ENCODE measurements at places on chromosomes 1 and 21.

GRCh38 chr1:11880181-11880575 is 21.4 kb upstream of the NPPB start:
- DNase-seq, result no peak

GRCh38 chr1:160239582-160240299 is 22.6 kb downstream of the DCAF8 start:
- no peak for DNase-seq

GRCh38 chr1:54559111-54559548 is 11.1 kb downstream of the ACOT11 start:
- no peak for DNase-seq

DNA sequence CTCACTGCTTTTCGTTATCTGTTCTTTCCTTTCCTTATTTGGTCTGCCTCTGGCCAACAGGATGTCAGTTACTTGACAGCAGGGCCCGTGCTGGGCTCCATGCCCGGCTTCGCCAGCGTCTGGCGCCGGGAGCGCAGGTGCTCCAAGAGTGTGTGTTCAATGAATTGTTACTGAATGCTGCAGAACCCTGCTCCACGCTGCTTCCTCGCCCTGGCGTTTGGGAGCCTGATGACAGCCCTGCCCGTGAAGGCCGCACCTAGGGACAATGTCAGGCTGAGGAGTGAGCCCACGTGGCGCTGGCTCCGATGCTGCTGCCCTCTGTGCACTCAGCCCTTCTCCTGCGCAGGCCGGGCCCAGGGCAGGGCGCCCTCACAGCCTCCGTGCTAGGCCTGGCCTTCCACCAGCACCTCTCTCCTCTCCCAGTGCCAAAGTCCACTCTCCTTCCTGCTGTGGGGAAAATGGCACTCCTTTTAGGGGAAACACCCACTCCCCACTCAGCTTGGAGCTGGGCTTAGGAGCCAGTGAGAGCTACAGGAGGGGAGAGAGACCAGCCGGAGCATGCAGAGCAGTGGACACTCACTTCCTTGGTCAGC is 51.4 kb downstream of the ACBD3 start:
- DNase-seq, result no peak

DNA sequence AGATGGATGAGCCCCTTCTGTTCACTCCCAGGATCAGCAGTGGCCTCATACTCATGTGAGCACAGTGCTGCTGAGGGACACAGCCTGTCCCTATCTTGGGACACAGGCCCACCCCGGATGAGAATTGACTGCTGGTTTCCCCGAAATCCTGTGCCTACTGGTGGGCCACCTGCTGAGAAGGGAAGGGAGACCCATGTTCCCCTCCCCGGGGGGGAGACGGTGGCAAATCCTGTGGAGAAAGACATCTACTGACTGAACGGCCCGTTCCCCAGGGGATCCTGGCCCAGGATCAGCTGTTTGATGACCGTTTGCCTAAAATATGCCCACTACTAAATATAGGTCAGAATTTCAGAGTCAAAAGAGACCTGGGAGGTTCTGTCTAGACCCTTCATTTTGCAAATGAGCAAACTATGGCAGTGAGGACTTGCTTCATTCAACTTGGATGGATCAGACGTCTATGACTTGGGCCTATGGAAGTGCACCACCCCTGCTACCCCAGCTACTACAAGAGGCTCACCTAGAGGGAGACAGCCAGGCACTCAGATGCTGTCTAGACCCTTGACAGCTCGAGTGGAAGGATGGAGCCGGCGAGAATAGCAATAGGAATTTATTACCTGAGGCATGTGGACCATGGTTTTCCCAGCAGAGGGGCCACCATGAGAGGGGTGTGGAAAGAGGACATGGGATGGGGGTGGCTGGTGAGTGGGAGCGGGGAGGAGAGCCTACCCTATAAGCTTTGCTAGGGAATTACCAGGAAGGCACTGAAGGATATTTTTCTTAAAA is 15.6 kb upstream of the THEMIS2 start:
- no peak for DNase-seq

DNA sequence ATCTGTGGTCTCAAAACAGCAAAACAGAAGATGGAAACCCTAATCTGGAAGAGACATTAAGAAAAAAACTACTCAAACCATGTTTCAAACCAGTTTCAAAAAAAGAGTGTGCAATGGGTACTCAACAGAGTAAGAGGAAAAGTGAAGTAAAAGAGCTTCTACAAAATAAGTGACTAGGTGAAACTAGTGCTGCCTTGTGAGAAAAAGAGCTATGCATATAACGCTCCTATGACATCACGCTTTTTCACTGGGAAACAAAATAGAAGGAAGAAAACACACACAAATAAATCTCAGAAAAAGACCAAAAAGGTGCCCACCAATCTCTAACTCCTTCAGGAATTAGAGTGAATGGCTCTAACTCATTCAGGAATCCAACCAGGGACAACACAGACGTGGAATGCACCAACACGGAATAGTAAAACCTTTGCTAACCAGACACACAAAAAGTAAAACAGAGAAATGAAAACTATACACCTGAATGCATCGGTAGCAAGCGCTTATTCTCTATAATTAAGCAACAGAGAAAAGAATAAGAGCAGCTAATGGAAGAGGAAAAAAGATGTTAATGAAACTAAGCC is 1.3 kb downstream of the FOXJ3 start:
- no peak for DNase-seq

- no peak for DNase-seq
Observed at GRCh38 chr1:155882235-155882634, 22.9 kb downstream of the SYT11 start.

DNA sequence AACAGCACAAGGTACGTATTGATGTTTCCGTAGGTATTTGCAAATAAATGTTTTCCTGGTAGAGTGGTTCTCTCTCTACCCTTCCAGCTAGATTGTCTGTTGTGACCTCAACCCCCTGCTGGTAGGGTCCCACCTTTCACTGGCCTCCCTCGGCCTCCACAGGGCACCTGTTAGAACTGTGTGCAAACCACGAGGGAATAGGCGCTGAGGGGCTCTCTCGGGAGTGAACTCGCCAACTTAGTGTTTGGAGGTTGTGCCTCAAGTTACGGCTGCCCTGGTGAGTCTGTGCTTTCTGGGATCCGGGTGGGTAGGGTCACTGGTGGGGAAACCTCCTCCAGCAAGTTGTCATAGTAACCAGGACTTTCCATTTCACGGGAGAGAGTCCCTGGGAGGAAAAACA is 204.7 kb upstream of the EDN2 start:
- no peak for DNase-seq

GRCh38 chr1:163896001-163896400 is 574.2 kb downstream of the NUF2 start:
- DNase-seq, result no peak

GRCh38 chr1:30058970-30059369 is 664.4 kb downstream of the MATN1 start:
- peak; percentile 85 for DNase-seq

DNA sequence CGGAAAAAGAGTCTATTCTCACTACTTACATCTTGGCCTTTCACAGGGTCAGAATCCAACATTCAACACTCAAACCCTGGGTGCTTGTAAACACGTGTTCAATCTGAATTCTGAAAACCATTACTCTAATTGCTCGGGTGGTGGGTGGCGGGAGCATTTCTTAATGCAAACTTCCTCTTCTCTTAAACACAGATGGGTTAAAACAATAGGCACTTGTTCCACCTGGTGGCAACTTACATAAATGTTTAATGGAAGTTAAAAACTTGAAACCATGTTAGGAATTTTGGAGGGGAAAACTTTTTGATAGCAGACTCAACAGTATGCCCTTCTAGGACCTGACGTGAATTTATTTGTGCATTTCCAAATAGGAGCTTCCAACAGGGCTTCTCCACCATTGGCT is 23.4 kb upstream of the TDRD10 start:
- no peak for DNase-seq

DNA sequence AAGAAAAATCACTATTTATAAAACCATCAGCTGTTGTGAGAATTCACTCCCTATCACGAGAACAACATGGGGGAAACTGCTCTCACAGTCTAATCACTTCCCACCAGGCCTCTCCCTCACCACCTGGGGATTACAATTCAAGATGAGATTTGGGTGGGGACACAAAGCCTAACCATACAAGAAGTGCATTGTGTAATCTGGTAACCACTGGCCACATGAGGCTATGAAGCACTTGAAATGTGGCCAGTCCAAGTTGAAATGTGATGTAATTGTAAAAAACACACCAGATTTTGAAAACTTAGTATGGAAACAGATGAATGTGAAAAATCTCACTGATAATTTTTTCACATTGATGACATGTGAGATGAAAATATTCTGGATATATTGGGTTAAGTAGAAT is 293.8 kb downstream of the TTLL7 start:
- DNase-seq, result no peak

DNA sequence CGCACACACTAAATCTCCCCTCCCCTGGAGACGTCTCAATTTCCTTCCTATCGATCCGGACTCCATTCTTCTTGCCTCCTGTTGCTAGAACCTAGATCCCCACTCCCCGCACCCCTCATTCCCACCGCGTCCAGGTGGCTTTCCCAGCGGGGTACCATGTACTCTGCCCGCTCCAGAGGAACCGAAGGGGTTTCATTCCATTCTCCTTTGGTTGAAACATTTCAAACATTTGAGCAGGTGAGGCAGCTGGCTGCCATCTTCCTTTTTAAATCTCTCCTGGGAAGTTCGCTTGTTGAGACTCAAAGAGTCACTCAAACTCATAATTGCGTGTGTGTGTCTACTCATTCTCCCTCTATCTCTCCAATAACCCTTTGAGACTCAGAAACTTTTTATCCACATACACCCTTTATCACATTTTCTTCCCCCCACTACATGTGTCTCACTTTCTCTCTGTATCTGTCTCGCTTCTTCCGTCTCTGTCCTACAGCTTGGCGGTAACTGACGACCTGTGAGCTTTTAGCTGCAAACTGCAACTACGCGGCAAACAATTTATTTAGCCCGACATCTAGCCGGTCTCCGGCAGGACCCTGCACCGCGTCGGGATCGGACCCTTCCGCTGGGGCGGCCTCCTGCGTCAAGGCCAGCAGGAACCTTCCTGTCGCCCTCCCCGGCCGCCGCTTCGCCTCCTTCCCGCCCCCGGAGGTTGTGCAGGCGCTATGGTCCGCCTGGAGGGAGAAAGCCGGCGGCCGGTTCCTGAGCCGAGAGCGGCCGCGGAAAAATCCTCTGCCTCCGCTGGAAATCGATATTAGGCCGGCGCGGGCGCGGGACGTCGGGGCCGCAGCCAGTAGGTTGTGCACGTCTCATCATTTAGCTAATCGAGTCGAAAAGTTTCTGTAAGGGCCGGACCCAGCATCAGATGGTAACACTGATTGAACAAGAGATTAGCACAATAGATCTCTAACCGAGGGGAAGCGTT is 3.0 kb upstream of the FOXD3 start:
- no peak for DNase-seq

DNA sequence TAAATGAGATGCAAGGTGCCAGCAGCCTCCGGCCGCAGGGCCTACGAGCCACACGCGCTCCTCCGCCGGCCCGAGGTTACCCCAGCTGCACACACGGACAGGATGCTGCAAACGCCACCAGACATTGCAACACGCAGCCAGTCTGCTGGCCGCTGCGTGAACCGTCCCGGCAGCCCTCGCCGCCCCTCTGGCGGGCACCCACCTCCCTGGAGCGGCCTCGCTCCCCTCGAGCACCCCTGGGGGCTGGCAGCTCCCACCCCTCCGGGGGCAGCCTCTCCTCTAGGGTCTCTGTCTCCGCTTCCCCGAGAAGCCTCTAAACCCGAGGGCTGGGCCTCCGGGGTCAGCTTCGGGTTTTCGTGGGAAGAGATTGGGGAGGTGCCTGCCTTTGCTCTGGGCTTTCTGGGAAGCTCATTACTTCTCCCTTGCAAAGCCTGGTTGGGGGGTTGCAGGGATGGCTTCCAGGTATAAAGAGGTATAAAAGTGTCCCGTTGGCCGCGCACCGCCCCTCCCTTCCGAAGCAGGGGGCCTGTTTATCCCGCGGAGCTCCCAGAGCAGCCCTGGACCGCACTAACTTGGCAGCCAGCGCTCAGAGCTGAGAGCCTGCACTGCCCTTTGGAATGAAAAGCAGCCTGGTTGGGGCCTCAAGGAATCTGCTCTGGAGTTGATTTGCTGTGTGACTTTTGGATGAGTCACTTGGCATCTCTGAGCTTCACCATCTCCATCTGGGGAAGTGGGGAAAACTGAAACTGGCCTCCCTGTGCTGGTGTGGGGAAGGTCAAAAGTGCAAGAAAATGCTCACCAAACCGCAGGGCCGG is 21.8 kb downstream of the DHRS3 start:
- peak; percentile 97 for DNase-seq

DNA sequence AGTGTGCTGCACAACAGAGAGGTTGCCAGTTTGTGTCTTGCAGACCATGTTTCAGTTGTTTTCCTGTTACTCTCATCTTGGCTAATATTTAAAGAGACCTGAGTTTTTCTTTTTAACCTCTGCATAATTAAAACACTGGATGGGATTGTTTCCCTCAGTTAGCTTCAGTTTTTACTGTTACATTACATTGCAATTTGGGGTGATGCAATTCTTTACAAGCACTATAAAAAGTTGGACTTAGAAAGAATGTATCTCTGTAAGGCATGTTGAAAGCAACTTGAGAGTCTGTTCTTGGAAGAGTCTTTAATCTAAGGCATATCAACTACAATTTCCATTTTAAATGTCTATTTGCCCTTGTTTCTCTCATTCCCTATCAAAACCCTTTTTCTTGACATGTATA is 99.1 kb downstream of the DNM3 start:
- peak; percentile 35 for DNase-seq

- DNase-seq, result no peak
Observed at GRCh38 chr1:18408656-18409370, 71.9 kb upstream of the KLHDC7A start.

DNA sequence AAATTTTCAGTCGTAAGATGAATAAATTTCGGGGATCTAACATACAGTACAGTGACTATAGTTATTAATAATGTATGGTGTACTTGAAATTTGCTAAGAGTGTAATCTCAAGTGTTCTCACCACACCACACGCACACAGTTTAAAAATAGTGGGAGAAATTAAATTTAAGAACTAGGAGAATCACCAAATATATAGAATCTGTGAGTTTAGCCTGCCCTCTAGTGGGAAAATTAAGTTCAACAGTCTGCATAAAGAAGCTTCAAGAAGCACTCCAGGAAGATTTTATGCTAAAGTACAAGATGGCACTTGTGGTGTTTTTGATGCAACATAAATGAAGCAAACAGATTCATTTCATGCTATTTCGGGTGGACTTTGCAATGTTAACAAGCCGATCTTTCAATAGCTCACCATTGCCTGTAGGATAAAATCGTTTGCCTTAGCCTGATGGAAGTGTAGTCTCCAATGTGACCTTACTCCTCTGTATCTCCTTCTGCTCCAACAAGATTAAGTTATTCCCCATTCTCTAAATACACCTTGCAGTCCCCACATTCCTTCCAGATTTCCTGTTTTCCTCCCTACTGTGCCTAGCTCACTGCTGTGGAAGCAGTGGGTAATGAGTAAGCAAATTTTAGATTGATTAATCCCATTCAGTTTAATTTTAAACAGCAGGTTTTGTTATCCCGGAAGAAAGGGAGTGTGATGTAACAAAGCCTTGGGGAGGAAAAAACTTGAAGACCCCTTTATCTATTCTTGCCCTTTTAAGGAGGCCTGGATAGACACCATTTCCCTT is 8.7 kb upstream of the PIK3C2B start:
- DNase-seq, result no peak

GRCh38 chr1:241715435-241715834 is 63.4 kb downstream of the WDR64 start:
- DNase-seq, result no peak

GRCh38 chr1:193674292-193674944 is 488.0 kb upstream of the B3GALT2 start:
- DNase-seq, result no peak

All from AG09309 (cell line).